ENCODE measurements at places on chromosomes 11 and 22. TPM values are rescaled to one million over a fixed set of nuclear protein-coding genes. Genes with fewer than 3 reads are reported as not detected.

OR6A2 gene
- not detected for total RNA-seq

CD248 gene
- 0.65 TPM for total RNA-seq

OR5M3 gene
- total RNA-seq, result not detected

EI24 gene
- total RNA-seq, result 53.8 TPM

CRYBB3 gene
- 0.38 TPM for total RNA-seq

MCHR1 gene
- not detected for total RNA-seq

Data from activated T-cell treated with anti-CD3 and anti-CD28 coated beads, Interleukin-2, amount 50 U/mL, for 4 hours (primary cell).